EH (cell line): ENCODE measurements at places on chromosomes 7 and 10.

- DNase-seq, result no peak
Measured at GRCh38 chr7:21051865-21052264, 265.2 kb upstream of the SP8 start.

- DNase-seq, result peak; percentile 63
Measured at GRCh38 chr10:132942101-132943057, at the start of gene CFAP46. Gene CFAP46, minus strand, starts transcription at chr10:132942570. Its CDS starts 86 bp downstream, at chr10:132942484.

- DNase-seq, result no peak
Measured at GRCh38 chr10:114618722-114619121, 39.4 kb downstream of the ABLIM1 start.

GRCh38 chr7:14305233-14305866 is 315.9 kb upstream of the ETV1 start:
- DNase-seq, result no peak

DNA sequence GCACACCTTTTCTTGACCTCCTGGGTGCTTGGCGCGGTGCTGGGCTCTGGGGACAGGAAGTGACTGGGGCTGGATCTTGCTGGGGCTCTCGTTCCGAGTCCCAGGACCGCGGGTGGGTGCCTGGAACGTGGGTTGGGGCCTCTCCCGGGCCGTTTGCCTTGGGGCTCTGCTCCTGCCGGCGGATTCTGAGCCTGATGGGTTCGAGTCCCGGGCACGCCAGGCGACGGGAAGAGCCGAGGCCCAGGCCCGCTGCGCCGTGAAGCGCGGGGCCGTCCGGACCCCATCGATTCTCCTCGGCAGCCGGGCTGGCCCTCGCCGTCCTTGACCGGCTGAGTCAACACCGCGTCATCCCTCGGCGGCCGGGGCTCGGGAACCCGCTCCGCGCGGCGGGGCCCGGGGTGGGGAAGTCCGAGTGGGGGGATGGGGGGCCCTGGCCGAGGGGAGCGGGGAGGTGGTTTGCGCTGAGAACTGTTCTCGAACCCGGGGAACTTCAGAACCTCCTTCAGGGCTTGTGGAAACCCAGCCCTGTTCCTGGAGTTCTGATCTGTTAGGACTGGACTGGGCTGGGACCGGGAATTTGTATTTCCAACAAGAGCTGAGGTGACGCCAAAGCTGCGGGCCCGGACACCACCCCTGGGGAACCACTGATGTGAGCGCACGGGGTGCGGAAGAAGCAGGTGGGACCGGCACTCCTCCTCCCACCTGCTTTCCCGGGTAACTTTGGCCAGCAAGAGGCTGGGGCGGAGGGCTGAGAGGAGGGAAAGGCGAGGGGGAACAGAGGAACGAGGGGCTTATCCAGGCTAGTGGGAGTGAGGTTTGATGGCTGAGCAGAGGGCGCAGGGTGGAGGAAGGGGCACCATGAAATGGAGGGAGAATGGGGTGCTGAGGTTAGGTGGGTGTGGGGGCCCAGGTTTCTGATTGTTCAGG is 6.2 kb downstream of the HHEX start:
- DNase-seq, result peak; percentile 66

- DNase-seq, result no peak
Measured at GRCh38 chr10:34160595-34160994, 654.5 kb downstream of the PARD3 start.

GRCh38 chr7:137325927-137326326 is 17.6 kb downstream of the PTN start:
- DNase-seq, result peak; percentile 77

DNA sequence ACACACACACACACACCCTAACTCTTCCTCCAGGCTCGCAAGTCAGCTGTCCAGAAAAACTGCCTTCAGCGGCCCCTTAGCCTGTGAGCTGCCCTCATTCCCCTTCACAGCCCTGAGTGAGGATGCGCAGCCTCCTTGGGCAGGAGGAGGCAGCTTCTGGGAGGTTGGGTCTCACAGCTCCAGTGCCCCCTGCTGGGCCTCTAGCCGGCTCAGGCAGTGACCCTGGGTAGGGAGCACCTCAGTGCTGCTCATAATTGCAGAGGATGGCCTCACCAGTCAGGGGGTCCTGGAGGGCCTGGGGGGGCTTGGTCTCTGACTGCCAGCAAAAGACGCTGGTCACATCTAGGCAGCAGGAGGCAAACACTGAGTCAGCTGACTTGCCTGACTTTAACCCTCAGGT is 43.7 kb downstream of the ZNF273 start:
- no peak for DNase-seq

DNA sequence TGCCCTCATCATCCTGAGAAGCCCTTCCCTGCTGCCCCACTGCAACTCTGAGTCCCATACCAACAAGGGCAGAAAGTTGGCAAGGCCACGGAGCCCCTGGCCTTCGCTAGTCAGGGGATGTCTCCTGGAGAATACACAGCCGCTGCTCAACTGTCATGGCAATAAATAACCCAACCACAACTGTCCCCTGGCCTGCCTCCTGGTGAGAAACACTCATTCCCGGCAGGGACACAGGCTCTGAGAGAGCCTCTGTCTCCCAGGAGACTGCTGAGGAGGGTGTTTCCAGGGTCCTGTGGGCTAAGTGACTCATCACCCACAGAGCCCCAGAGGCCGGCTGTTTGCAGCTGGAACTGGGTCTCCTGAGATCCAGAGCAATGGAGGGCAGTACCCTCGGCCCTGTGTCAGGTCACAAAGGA is 354.1 kb downstream of the TNS3 start:
- DNase-seq, result peak; percentile 95

- DNase-seq, result peak; percentile 1
Measured at GRCh38 chr7:3087243-3087755, 43.6 kb upstream of the CARD11 start.

GRCh38 chr7:55517191-55517633 is 55.1 kb downstream of the VOPP1 start:
- DNase-seq, result no peak

GRCh38 chr10:60130130-60130579 is 223.8 kb upstream of the CCDC6 start:
- DNase-seq, result no peak

- DNase-seq, result peak; percentile 39
Measured at GRCh38 chr10:28875549-28876081, 198.3 kb downstream of the BAMBI start.

DNA sequence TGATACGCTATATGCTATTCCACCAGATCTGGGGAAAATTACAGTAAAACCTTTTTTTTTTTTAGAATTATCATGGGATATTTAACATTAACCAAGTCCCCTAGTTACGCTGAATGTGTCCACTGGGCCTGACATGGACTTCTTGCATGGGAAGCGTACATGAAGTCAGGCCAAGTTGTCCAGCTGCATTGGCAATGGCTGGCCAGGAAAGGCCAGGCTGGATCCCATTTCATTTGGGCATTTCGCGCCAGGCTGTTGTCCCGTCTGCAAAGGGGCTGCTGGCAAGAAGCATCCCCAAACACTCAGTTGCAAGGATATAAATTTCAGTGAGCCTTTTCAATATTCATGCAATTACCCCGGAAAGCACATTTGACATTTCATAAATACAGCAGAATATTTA is 933.3 kb downstream of the GRID1 start:
- no peak for DNase-seq

- DNase-seq, result peak; percentile 59
Measured at GRCh38 chr7:33757563-33758165, 147.7 kb upstream of the BMPER start.

DNA sequence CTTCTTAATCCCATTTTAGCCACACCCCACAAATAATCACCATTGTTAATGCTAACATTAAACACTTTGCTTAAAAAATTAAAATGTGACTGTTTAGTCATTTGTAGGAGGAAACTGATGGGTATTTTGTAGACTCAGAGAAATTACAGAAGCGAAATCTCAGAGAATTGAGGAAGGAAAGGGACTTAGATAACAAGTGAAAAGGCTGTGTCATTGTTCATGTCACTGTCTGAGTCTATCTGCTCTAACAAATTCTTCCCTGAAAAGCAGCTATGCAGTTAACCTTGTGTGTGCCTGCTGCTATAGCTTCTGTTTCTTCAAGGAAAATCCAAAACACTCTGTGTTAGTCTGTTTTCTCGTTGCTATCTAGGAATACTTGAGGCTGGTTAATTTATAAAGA is 40.9 kb upstream of the PLXDC2 start:
- DNase-seq, result no peak
